ENCODE measurements at places on chromosomes 4 and X.

DNA sequence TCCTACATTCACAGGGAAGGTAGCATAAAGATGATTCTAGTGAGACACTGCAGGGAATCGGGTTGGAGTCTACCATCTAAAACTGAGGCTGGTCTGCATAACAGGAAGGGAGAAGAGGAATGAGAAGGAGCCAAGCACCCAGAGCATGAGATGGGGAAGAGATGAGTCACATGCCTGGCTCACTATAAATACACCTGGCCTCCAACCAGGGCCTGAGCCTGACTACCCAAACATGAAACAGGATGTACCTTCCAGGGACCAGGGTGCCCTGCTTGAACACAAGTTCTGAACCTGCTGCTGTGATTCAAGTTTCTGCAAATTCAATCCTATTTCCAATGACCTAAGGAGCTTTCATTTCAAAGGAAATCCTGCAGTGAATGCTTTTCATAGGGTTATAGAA lies 24.9 kb downstream of the CD99L2 start:
- no peak for DNase-seq

- no peak for DNase-seq
Observed at GRCh38 chr4:147994076-147994475, 262.2 kb downstream of the ARHGAP10 start.

DNA sequence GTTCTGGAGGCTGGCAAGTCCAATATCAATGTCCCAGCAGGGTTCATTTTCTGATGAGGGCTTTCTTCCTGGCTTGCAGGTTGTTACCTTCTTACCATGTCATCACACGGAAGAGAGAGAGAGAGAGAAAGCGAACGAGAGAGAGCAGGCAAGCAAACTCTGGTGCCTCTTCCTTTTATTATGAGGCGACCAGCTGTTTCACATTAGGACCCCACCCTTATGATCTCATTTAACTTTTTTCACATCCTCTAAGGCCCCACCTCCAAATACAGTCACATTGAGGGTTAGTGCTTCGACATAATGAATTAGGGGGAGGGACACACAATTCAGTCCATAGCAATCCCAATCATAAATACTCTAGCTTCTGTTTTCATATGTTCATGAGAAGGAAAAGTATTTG lies 10.6 kb upstream of the GPR174 start:
- no peak for DNase-seq

DNA sequence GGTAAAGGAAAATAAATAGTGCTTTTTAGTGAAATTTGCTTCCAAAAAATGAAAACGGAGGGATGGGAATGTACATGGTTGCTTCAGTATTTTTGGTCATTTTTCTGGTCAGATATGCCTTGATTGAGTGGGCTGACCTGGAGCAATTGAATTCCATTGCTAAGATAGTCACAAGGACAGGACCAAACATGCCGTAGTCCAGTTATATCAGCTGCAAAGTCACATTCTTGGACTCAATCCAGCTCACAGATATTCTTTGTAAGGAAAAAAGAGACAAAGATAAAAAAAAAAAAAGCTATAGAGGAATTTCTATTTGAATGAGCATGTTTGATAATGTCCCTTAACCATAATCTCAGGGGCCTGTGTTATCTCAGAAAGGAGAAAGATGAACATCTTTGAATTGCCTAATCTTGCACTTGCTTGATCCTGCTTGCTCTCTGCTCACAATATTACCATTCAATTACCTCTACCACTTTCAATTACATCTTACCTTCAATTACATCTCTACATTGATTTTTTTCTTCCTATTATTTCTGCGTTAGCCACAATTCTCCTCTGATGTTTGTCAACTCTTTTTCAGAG lies 75.4 kb upstream of the PACRGL start:
- no peak for DNase-seq

DNA sequence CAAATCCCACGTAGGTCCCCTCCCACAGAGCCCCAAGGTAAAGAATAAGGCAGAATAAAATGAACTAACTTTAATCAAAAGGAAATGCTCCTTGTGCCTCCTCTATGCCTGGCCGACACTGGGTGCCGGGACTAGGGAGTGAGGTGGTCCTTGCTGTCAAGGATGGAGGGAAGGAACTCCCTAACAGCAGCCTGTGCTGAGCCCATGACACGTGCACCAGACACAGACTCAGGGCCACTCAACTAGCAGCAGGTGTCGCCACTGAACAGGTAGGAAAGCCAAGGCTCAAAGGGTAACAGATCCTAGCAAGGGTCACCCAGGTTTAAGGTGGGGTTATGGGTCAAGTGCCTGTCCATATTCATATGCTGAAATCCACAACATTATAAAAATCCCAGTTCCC lies 29.2 kb downstream of the MSX1 start:
- no peak for DNase-seq

GRCh38 chrX:147779173-147779572 lies 132.5 kb upstream of the FMR1 start:
- no peak for DNase-seq

DNA sequence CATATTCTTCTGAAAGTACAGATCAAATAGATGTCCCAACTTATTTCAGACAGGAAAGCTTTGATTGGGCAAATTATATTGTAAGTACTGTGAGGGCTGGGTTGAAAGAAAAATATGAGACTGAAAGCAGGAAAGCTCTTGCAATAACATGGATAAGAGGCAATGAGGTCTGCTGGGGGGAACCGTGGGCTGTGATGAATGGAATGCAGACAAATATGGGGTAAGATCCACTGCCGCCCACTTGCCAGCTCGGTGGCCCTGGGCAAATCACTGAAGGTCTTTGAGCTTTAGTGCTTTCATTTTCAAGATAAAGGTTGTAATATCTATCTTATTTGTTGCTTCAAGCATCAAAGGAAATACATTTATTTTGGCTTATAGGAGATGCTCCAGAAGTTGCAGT lies 51.0 kb downstream of the AGA start:
- DNase-seq, result no peak

GRCh38 chr4:8205749-8206611 lies 6.9 kb downstream of the SH3TC1 start:
- DNase-seq, result no peak

GRCh38 chr4:140851032-140851636 lies 94.9 kb upstream of the TBC1D9 start:
- DNase-seq, result peak; percentile 62

DNA sequence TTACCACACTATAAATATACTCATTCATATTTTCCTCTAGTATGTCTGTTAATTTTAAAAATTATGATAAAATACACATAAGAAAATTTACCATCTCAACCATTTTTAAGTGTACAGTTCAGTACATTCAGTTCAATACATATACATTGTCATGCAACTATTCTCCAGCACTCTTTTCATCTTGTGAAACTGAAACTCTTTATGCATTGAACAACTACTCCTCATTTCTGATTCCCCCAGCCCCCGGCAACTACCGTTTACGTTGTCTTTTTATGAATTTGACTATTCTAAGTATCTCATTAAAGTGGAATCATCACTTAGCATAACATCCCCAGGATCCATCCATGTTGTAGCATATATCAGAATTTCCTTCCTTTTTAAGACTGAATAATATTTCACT lies 8.7 kb downstream of the SMARCAD1 start:
- no peak for DNase-seq

GRCh38 chr4:40515398-40516293 lies 114.0 kb downstream of the RBM47 start:
- peak; percentile 78 for DNase-seq

GRCh38 chr4:40247350-40247749 lies 50.5 kb downstream of the RHOH start:
- no peak for DNase-seq

DNA sequence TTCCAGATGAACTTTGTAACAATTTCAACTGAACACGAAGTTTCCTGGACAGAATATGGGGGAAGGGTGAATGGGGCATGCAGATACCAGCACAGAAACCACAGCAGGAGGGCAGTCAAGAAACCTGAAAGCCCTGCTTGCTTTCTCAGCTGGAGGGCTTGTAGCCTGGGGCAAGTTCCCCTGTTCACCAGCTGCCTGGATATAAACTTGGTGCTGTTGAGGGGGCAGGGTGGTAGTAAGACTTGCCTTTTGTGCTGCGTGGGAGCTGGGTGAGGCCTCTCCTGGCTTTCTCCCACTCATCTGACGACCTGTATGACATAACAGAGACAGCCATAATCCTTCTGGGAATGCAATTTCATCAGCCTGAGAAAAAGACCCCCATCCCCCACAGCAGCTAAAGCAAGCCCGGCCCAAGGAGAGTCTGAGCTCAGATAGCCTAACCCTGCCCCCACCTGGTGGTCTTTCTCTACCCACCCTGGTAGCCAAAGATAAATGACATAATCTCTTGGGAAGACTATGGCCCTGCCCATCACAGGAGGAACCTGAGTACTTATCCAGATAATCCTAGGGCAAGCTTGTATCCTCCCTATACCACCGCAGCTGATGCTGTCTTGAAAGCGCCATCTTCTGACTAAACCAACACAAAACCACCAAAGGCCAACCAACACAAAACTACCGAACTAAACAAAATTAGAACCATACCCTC lies 234.3 kb downstream of the LAS1L start:
- DNase-seq, result no peak

DNA sequence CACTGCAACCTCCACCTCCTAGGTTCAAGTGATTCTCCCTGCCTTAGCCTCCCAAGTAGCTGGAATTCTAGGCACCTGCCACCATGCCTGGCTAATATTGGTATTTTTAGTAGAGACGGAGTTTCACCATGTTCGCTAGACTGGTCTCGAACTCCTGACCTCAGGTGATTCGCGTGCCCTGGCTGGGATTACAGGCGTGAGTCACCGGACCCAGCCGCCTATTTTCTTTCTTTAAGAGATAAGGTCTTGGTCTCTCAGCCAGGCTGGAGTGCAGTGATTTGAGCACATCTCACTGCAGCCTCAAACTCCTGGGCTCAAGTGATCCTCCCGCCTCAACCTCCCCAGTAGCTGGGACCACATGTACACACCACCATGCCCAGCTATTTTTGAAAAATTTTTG lies 166.5 kb downstream of the DHRSX start:
- DNase-seq, result no peak

DNA sequence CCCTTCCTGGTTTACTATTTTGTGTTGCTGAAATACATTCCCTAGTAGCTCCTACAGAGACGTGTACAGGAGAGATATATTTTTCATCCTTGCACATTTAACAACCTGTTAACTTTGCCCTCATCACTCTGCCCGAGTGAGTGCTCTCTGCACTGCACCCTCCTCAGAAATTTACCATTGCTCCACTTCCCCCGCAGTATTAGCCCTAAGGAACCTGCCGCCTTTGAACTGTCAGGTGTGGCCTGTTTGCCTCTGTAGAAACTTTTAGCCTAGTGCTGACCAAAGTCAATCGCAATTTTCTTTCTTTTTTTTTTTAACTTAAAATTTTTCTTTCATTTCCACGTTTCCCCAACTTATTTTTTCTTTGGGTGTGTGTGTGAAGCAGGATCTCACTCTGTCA lies 46.6 kb upstream of the TBL1X start:
- DNase-seq, result no peak

- DNase-seq, result no peak
Observed at GRCh38 chr4:39808231-39808749, 110.4 kb downstream of the UBE2K start.

GRCh38 chrX:68868316-68868715 lies 39.5 kb downstream of the EFNB1 start:
- no peak for DNase-seq

DNA sequence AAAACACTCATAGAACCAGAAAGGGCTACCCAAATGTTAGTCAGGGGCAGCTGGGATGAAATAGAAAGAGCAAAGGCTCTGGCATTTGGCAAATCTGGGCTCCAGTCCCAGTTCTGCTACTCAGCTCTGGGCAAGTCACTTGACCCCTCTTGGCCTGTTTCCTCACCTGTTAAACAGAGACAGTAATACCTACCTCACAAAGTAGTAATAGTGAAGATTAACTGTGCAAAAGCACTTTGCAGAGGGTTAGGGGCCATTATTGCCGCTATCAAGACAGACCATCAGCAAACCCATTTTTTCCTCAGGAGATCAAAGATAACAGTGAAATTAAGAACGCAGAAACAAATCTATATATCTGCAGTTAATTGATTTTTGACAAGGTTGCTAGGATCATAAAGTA lies 20.6 kb downstream of the ZBTB33 start:
- DNase-seq, result no peak

All from GM20000 (cell line).